ENCODE measurements at places on chromosomes 7 and 10.

GRCh38 chr10:80464557-80465450 is 10.7 kb downstream of the TSPAN14 start:
- no peak for DNase-seq

GRCh38 chr7:141519623-141520022 is 31.6 kb upstream of the AGK start:
- DNase-seq, result no peak

GRCh38 chr7:54109501-54109900 is 432.7 kb upstream of the VSTM2A start:
- no peak for DNase-seq

GRCh38 chr7:44185729-44186128 is 3.5 kb downstream of the GCK start:
- no peak for DNase-seq

DNA sequence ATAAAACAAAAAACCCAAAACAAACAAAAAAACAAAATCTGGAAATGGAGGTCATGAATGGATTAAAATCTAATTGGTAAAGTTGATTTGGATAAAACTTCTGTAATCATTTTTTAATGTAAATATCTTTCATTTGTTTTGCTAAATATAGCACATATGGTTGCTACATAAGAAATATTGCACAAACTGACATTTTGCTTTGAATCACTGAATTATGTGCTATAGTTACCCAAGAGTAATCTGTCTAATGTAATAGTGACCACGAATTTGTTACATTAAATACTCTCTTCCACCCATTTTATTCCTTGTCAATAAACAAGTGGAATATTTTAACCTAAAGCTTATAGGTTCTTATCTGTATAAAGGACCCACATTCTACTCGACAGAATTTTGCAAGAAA is 6.2 kb downstream of the CFAP58 start:
- no peak for DNase-seq

GRCh38 chr10:116880716-116881482 is 31.6 kb downstream of the ENO4 start:
- DNase-seq, result no peak

GRCh38 chr7:49371771-49372170 is 401.7 kb upstream of the VWC2 start:
- DNase-seq, result no peak

DNA sequence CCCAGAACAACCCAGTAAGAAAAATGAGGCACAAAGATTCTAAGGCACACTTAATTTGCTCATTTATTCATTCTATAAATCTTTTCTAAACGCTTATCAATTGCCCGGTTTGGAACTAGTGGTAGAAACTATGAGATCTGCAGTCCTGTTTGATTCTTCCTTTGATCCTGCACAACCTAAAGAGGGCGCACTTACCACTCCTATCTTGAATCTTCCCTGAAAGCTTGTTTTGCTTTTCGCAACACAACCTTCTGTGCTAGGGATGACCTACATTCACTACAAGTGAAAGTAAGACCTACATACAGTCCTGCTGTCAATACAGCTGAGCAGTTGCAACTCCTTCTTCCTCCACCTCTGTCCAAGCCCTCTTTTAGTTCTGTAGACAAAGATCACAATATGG is 12.6 kb upstream of the ARL4A start:
- no peak for DNase-seq

DNA sequence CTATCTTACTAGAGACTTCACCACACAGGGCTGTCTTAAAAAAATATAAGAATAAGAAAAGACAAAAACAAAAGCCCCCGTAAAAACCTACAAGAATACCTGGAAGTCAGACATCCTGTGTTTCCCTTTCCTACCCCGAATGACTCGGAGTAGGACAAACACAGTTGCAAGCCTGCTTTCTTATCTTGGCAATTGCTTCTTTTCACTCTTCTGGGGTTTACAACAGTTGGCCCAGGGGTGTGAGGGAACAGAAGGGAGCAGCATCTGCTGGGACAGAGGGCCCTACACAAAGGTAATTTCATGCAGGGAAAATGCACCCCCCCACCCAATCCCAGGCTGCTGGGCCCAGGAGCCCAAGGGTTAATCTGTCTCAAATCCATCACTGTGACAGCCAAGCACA is 220.6 kb downstream of the ARHGAP12 start:
- DNase-seq, result no peak

GRCh38 chr10:129833994-129834739 is 129.9 kb downstream of the EBF3 start:
- DNase-seq, result no peak

DNA sequence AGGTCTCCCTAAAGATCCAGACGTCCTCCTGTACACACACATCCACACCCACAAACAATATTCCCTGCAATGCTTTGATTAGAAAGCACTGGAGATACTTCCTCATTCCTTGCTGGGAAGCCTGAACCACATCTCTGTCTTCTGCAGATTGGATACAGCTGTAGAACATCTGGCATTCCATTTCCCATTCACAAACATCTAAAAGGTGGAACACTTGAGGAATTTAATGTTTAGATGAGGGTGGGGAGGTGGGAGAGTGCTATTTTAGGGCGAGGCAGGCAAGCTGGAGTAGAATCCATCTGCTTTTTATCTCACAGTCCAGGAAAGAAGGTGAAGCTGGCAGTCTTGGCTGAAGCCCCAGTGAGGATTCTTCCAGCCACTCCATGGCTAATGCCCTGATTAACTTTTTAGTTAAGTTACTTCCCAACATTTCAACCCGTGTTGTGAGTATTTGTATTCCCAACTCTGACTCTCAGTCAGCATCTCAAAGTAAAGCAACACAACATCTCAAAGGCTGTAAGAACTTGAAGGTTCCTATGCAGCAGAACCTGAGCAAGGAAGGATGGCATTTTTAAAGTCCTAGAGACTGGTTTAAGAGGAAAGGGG is 46.1 kb downstream of the CYTH3 start:
- DNase-seq, result no peak

GRCh38 chr10:110352930-110353243 is 48.2 kb upstream of the SMNDC1 start:
- no peak for DNase-seq

DNA sequence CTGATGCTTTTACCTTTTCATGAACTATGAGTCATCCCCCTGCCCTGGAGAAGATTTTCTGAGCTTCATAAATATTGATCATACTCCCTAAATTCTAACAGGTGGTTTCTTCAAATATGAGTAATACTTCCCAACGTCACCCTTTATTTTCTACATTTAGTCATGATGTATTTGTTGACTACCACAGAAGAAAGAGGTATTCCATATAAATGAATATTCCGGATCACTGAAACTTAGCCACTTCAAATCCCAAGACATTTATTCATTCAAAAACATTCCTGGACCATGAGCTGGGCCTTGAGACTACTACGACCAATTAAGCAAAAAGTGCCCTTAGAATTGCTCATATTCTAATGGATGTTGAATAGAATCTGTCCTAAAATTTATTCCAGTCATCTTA is 395.8 kb upstream of the NPVF start:
- no peak for DNase-seq

DNA sequence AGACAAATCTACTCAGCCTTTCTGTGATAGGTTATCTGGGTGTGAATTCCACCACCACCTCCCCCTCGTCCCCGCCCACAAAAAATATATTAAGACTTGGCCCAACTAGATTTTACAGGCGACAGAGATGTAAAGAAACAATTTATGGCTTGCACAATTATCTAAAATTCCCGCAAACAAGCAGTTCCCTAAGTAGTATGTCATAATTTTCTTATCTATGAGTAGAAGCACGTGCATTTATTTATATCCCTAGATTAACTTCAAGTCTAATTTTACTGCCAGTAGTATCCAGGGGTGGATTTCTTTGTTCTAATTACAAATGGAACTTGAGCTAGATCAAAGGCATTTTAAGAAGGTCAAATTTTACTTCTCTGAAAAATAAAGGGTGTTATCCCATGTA is 1.7 kb downstream of the TSPAN12 start:
- DNase-seq, result no peak

- DNase-seq, result no peak
Measured at GRCh38 chr7:34747176-34747781, 89.3 kb downstream of the NPSR1 start.

- DNase-seq, result no peak
Measured at GRCh38 chr10:69802424-69803161, 887 bp downstream of the COL13A1 start.

DNA sequence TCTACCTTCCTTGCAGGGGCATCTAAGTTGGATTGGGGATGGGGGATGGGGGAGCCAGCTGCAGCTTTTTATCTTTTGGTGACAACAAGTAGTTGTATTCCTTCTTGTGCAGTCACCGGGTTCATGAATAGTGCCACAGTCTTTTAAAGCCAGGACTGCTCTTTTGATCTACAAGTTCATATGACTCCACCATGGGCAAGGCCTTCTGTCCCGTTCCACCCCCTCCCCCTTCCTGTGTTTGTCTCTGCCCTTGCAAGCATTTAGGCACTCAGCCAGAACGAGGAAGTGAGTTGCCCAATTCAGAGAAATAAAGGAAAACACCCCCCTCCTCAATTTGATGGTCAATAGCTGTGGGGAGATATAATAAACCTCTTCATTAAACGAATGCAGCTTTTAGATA is 44.8 kb upstream of the EGR2 start:
- DNase-seq, result no peak

GRCh38 chr10:88395677-88396076 is 187.4 kb downstream of the RNLS start:
- no peak for DNase-seq

DNA sequence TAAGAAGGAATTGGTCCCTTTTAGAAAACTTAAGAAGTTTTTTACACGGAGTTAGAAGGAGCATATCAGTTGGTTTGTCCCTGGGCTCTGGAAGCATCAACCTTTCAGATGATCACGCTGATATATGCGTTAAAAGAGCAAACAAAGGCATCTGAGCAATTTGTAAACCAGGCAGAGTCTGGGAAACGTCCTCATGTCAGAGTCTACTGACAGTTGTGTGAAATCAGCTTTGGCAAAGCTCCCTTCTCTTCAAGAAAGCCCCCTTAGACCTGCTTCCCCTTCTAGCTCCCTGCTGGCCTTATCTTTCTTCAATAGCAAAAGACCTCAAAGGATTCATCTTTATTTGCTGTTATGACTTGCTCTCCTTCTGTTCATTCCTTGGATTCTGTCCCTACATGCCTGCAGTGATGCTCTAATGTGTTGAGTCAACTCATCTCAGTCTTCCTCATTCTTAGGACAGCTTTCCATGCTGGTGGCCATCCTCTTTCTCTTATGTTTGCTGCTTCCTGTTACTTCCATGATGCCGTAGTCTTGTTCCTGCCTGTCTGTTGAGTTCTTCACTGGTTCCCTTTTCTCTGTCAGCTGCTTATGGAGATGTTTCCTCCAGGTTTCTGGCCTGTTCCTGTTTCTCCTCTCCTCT is 106.5 kb upstream of the BMPER start:
- no peak for DNase-seq

- no peak for DNase-seq
Measured at GRCh38 chr10:101287183-101287996, 58.1 kb upstream of the LBX1 start.

- DNase-seq, result no peak
Measured at GRCh38 chr10:104020020-104020419, 53.1 kb downstream of the SLK start.

DNA sequence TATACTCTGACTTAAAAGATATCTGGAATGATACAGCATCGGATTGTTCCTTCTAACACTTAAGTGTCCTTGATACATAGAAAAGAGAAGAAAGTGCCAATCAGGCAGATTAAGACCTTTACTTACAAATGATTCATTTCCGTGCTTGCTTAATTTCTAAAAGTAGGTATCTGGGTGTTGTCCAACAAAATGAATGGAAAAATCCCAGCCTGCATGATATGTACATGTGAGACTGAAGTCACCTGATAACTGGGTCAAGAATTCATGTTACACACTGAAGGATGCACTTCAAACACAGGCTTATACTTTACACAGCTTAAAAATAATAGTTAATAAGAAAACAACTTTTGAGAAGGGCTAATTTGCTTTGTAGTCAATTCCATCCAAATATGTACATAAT is 25.2 kb upstream of the PLXDC2 start:
- no peak for DNase-seq

DNA sequence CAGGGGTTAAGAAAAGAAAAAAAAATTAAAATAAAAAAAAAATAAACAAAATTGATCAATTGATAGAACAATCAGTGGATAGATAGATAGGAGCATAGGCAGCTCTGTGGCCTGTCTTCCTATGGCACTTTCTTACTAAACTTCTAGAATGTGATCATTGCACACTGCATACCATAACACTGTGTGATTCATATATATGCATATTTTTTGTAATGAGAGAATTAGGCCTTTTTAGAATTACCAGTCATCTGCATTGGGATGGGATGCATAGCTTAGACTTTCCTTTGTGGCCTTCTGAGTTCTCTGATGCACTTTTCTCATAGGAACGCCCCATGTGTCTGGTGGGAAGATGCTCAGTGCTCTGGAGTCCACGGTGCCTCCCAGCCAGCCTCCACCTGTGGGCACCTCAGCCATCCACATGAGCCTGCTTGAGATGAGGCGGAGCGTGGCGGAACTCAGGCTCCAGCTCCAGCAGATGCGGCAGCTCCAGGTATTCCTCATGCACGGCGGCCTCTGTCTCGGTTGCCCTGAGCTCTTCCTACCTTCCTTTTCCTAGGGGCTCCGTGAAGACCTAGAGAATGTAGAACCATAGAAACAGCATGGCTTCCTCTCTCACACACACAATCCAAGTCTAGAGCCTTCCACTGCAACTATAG is 222.5 kb downstream of the ARHGAP21 start:
- no peak for DNase-seq

DNA sequence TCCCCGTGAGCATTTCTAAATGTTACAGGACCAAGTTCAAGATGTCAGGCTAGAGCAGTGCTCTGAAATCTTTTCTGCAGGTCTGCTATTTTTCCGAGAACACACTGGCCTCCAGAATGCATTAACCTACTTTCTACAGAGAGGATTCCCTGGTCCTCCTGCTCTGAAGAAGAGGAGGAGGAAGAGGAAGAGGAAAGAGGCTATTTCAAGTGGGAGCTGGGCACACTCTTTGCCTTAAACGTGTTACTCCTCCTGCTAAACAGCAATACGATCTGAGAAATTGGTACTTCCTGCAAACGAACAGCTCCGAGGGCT is 157.4 kb downstream of the FRMD4A start:
- no peak for DNase-seq

DNA sequence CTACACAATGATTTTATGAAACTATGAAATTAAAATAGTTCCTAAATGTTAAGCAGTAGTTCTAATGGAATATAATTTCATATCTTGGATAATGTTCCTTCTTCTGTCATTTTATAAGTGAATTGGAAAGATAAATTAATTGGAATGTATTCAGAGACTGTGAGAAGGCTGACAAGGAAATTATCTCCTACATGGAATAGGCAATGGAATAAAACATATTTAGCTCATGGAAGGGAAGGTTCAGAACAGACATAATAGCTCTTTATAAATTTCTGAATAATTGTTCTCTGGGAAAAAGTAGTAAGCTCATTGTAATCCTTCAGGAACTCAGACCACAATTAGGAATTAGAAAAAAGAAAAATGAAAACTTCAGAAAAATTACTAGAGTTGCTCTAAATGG is 1172.3 kb upstream of the SORCS1 start:
- DNase-seq, result no peak

- DNase-seq, result no peak
Measured at GRCh38 chr7:135718219-135718618, 9.8 kb downstream of the SLC13A4 start.

All from NCI-H187 (cell line).